Activated CD4-positive, alpha-beta memory T cell treated with anti-CD3 and anti-CD28 coated beads for 36 hours (primary cell): ENCODE measurements at places on chromosomes 11 and 22. TPM values are rescaled to one million over a fixed set of nuclear protein-coding genes. Genes with fewer than 3 reads are reported as not detected.

GRCh38 chr11:15605094-15605493 is 490.4 kb downstream of the INSC start:
- no peak for DNase-seq
- no peak overlapping the region for H3K4me3 ChIP-seq
- H3K27ac ChIP-seq: no peak overlapping the region
- H3K27me3 ChIP-seq: no peaks in the 10 kb centered on the region
- no peaks in the 10 kb centered on the region for H3K36me3 ChIP-seq

GRCh38 chr11:62514151-62514550 is 32.5 kb downstream of the AHNAK start:
- H3K4me1 ChIP-seq: peaks cover 9% of the 10 kb centered on the region
- peaks cover 15% of the 10 kb centered on the region for H3K36me3 ChIP-seq
- H3K27ac ChIP-seq: no peak overlapping the region
- H3K4me3 ChIP-seq: no peak overlapping the region

DNA sequence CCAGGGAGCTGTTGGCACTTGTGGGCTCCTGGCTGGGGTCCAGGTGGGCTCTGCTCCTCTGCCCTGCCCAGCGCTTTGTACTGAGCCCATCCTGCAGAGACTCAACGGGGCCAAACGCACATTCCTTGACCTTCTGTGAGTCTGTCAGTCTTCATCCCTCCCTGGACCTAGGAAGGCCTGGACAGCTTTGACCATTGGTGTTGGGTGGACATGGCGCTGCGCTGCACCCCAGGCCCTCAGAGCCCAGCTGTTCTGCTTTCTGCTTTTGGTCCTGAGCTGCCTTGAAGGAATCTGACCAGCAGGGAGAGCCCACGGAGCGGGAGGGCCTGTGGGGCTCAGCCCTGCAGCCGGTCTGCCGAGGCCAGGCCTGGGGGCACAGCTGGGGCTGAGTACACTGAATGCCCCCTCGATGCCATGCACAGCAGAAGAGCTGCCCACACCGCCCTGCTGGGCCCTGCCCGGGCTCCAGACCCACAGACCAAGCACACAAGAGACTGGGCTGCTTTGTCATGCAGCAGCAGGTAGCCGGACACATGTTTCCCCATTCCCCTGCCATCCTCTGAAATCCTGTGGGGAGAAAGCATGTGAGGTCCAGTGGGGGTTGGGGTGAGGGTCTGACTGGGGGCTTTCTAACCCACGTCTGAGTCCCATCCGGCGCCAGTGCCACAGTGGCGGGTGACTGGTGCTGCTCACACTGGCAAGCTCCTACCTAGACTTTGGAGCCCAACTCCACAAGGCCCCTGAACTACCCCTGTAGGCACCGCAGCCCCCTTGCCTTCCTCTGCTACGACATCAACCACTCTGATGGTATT is 24.1 kb upstream of the CCDC188 start:
- no peaks in the 10 kb centered on the region for H3K4me1 ChIP-seq
- H3K36me3 ChIP-seq: no peaks in the 10 kb centered on the region
- no peak overlapping the region for H3K27ac ChIP-seq

DNA sequence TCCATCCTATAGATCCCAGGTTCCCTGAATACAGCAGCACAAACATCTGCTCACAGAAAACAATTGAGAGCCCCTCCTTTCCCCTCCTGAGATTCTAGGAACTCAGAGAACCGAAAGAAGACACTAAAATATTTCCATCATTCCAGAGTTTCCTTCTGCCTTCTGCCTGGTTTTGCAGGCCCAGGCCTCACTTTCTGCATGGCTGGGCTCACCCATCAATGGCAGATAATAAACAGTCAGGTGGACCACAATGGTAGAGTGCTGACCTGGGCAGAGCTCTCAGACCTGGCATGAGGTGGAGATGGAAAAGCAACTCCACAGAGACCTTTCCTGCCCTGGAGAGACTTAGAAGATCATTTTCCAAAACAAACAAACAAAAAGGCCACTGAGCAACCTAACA is 389.1 kb downstream of the NXPE2 start:
- H3K4me1 ChIP-seq: no peaks in the 10 kb centered on the region
- H3K36me3 ChIP-seq: no peaks in the 10 kb centered on the region
- H3K27ac ChIP-seq: no peak overlapping the region
- no peak overlapping the region for H3K4me3 ChIP-seq
- DNase-seq: no peak

DNA sequence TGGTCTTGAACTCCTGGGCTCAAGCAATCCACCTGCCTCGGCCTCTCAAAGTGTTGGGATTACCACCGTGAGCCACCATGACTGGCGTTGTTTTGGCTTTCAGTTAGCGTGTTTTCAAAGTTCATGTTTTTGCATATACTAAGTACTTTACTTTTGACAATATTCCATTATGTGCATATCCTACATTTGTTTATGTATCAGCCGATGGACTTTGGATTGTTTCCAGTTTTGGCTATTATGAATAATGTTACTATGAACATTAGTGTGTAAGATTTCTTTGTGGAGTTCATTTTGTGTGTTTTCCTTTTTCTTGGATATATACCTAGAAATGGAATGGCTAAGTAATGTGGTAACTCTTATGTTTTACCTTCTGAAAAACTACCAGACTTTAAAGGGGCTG is 9.9 kb downstream of the CSTF3 start:
- peaks cover 21% of the 10 kb centered on the region for H3K4me1 ChIP-seq
- H3K27me3 ChIP-seq: no peaks in the 10 kb centered on the region
- no peak for DNase-seq
- H3K4me3 ChIP-seq: no peak overlapping the region

DNA sequence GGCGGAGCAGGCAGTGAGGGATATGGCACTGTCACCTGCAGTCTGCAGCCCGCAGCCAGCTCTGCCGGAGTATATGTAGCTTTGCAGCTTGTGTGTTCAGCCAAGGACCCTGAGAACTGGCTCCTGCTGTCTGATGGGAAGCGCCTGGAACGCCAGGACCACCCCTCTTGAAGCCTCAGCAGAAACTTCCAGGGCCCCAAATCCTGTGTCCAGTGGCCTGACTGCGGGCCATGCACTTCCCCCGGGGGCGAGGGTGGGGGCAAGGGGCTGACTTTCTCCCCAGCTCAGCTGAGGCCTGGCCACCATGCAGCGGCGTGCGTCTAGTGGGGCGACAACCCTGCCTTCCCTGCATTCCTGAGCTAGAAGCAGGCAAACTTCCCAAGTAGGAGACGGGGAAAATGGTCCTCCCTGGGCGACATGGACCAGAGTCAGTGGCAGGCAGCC is 32.3 kb downstream of the PISD start:
- H3K4me1 ChIP-seq: peaks cover 59% of the 10 kb centered on the region
- no peaks in the 10 kb centered on the region for H3K36me3 ChIP-seq
- H3K27me3 ChIP-seq: no peaks in the 10 kb centered on the region
- peak overlapping the region; percentile 81 for H3K4me3 ChIP-seq
- H3K27ac ChIP-seq: peak overlapping the region; percentile 80

DNA sequence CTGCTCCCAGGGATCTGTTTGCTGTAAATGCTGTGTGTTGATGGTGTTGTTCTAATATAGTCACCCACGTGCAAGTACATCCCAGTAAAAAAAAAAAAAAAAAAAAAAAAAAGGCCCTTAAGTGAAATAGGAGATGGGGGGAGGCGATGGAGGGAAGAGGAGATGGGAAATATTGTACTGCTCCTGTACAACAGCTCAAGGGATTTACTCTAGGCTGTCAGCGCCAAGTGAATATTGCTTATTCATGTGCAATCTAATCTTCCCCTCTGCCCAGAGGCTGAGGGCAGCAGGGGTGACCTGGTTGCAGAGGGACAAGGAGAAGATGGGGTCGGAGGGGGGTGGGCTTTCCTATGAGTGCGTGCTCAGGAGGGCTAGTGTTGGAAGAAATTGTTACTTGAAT is 206.2 kb upstream of the CADM1 start:
- H3K27me3 ChIP-seq: peaks cover 4% of the 10 kb centered on the region
- no peak overlapping the region for H3K4me3 ChIP-seq
- no peaks in the 10 kb centered on the region for H3K36me3 ChIP-seq
- DNase-seq: no peak
- no peak overlapping the region for H3K27ac ChIP-seq
- peaks cover 3% of the 10 kb centered on the region for H3K4me1 ChIP-seq

DNA sequence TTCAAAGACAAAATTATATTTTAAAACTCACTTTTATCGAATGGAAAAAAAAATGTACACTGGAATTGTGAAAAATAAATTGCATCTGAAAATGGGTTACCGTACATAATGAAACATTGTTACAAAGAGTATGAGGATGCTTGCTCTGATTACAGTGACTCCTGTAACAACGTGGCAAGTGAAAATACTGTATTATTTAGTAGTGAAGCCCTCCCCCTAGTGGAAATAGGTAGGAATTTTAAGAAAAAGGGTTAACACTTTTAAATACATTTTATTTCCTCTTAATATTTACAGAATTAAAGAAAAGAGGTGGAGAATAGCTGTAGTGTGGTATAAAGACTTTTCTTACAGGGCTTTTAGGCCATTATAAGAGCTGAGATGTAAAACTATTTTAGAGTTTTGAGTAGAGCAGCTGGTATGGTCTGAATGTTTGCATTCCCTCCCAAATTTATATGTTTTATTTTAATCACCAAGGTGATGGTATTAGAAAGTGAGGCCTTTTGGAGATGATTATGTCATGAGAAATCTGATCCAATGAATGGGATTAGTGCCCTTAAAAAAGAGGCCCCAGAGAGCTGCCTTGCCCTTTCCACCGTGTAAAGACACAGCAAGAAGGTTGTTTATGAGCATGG is 25.2 kb downstream of the FAM76B start:
- no peak overlapping the region for H3K27ac ChIP-seq
- H3K4me1 ChIP-seq: no peaks in the 10 kb centered on the region
- H3K27me3 ChIP-seq: no peaks in the 10 kb centered on the region
- DNase-seq: no peak
- no peak overlapping the region for H3K4me3 ChIP-seq
- H3K36me3 ChIP-seq: peaks cover 2% of the 10 kb centered on the region

DNA sequence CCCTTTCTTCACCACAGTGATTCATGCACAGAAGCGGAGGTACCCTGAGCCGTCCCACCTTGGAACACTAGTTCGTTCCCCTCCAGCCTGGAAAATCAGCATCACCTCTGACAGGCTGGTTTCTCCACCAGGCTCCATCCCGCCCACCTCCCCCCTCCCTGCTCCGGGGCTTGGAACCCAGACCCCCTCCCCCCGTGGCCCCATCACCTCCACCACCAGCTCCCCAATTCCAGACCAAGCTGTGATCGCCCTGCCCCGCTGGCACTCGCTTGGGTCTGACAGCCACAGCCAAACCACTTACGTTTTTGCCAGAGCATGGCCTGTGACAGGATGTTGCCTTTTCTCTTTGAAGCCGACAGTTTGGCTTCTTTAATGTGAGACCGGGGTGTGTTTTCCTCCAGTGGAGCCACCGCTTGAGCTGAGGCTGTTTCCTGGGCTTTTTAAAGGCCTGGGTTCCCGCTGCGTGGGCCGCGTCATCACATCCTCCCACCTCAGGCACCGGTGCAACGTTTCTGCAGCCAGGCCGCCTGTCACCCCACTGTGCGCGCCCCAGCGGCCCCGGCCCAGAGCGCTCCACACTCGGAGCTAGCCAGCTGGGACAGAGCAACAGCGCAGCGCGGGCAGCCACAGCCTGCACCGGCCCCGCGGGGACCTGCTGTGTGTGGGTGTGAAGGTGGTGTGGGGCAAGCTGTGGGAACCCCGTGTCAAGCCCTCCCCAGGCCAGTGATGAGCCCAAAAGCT is at the start of gene POU2AF1:
Gene POU2AF1 (minus strand): TSS at position 415 of the 741 bp plus-strand sequence. CDS start 98 bp downstream, at position 317.
- DNase-seq: peak; percentile 88
- H3K27me3 ChIP-seq: no peaks in the 10 kb centered on the region
- peak within 1 kb of the TSS; percentile 62 for H3K4me3 ChIP-seq
- peaks cover 51% of the 10 kb centered on the region for H3K4me1 ChIP-seq

DNA sequence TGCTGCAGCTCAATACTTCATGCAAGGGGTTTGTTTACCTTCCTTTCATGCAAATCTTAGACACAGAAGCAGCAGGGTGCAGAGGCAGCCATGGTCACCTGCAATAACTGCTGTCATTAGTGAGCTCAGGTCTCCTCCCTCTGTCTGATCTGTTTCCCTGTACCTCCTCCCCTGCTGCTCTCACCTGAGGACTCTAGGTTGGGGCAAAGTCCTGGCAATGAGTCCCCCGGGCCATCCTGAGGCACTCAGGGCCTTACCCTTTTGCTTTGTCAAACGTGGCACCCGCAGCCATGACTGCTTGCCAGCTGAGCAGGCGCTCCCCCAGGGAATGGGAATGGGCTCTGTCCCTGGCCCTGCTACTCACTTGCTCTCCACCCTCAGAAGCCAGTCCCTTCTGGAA is 3.9 kb downstream of the LRRC10B start:
- H3K27ac ChIP-seq: no peak overlapping the region
- no peaks in the 10 kb centered on the region for H3K36me3 ChIP-seq
- H3K4me1 ChIP-seq: peaks cover 14% of the 10 kb centered on the region
- no peak for DNase-seq
- H3K27me3 ChIP-seq: peaks cover 34% of the 10 kb centered on the region

BIRC3 gene
- total RNA-seq: 135 TPM

TEAD1 gene
- 1.0 TPM for total RNA-seq

TBX10 gene
- total RNA-seq: not detected

GPHA2 gene
- 0.46 TPM for total RNA-seq

MYO7A gene
- 0.38 TPM for total RNA-seq

PRRG4 gene
- total RNA-seq: 0.24 TPM
